ENCODE measurements at places on chromosomes 2 and 18.

DNA sequence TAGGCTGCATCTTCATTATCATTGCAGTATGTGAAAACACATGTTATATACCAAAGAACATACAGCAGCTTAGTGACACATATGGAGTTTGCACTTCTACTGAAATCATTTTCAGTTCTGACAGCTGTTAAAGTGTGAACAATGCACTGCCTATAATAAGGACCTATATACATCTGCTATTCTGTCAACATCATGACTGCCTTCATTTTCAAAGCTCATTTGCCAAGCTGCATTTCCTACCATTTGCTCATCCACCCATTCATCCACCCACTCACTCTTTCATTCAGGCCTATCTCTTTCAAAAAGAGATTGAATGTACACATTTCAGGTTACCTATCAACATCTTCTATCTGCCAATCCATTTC is 81.7 kb upstream of the STK17B start:
- no peak for DNase-seq

DNA sequence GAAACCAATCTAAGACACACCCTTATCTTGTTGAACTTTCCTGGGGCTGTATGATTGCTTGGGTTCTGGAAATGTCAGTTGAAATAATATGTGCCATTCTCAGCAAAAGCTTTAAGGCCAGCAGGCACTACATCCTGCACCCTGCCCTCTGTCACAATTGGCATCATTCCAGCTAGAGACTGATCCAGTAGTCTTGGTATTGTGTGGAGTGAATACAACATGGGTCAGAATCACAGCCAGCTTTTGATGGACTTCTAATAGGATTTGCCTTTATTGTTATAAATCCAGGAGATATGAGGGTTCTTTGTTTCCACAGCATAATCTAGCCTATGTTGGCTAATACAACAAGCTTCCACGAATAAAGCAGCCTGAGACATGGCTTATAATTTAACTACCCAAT is 617.0 kb upstream of the CDH2 start:
- no peak for DNase-seq

- DNase-seq, result no peak
Measured at GRCh38 chr2:149070681-149071320, 32.3 kb downstream of the LYPD6B start.

GRCh38 chr2:186991766-186992417 is 142.9 kb upstream of the ZSWIM2 start:
- no peak for DNase-seq

- DNase-seq, result peak; percentile 80
Measured at GRCh38 chr2:112794131-112794733, 9.9 kb upstream of the IL1A start.

- no peak for DNase-seq
Measured at GRCh38 chr18:13235981-13236380, 17.4 kb downstream of the LDLRAD4 start.

DNA sequence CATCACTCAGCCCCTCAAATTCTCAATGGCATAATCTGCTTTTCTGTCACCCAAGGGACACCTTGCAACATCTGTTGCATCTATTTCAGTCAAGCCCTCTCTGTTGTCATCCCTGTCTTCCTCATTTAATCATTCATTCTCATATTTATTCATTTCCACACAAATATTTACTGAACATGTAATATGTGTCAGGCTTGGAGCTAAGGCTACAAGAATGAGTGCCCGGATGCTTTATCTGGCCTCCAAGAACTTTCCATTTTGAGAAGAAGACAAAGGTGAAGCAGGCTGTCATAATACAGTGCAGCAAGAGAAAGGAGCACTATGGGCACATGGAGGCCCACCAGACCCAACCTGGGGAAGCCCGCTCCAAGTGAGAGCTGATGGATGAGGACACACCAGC is 15.6 kb downstream of the IL18RAP start:
- no peak for DNase-seq

DNA sequence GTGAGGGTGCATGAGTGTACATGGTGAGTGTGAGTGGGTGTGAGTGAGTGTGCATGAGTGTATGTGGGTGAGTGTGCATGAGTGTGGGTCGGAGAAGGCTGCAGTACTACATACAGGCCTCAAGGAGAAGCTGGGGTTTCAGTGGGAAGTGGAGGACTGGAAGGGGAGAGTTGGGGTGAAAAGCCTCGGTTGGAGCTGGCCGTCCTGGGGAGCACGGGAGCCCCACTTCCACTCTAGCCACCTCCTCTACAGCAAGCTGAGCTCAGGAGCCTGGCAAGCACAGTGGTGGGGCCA is 68.7 kb upstream of the HPCAL1 start:
- no peak for DNase-seq

GRCh38 chr2:174334781-174335251 is at the start of gene SP9:
Gene SP9 (plus strand): TSS chr2:174334954. CDS start chr2:174335093, 139 bp downstream.
- DNase-seq, result no peak

- no peak for DNase-seq
Measured at GRCh38 chr18:76985156-76985950, 147.2 kb downstream of the MBP start.

- no peak for DNase-seq
Measured at GRCh38 chr18:13264091-13265007, 45.8 kb downstream of the LDLRAD4 start.

DNA sequence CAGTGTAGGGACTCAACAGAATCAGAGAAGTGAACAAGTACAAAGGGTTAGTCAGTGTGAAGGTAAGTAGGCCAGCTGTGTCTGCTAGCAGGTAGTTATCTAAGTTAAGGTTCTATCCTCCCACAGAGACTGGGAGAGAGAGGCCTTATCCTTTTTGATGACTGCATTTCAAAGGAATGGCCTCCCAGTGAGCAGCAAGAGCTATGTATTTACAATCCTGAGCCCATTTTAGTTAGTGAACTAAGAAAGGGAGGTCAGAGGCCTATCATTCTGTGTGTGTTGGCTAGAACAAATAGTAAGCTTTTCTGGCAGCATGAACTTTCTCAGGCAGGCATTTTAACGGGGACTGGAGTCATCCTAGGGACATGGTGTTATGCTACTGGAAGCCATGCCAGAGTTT is 182.9 kb downstream of the VWC2L start:
- DNase-seq, result no peak

DNA sequence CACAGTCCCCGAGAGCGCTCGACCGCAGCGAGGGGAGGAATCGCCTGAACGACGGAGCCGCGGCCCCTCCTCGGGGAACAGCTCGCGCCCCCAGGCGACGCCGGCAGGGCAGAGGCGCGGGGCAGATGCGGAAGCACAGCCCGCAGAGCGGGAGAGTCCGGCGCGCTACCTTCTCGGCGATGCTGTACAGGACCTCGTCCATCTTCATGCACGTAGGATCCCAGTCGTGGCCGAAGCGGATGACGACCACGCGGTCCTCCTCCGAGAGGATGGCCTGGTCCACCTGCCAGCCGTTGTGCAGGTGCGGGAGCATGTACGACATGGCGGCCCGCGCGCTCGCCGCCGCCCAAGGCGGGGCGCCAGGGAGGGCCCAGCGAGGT is 302 bp downstream of the TXNL4A start:
- DNase-seq, result no peak

DNA sequence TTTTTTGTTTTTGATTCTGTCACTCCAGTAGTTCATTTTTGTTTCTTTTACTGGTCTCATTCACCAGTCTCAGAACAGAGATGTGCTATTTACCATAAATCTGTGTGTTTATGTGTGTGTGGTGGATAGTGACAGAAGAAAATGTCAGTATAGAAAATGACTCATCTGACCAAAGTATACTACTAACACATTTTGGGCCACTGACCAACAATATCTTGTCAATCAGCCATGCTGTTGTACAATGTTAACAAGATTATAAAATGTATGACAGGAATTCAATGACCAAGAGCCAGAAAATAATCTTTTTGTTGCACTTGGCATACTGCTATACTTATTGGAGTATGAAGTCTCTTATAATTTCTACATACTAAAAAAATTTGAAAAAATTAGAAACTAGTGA is 1081.4 kb upstream of the NRXN1 start:
- no peak for DNase-seq

DNA sequence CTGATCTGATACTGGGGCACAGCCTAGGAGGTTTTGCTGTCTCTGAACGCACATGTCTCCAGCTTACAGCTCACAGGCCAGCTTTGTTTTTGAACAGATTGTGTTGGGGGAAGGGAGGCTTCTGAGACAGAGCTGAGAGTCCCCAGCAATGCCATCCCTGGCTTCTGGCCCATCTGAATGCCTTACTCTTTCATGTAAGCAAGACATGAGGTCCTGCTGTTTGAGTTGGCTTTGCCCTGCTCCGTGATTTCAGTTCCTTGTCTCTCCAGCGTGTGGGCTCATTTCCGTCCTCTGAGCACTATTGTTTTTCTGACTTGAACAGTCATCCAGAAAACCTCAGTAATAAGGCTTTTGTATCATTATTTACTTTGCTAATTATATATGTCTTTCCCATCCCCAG is 194.9 kb upstream of the TNP1 start:
- no peak for DNase-seq

- no peak for DNase-seq
Measured at GRCh38 chr2:173028141-173028540, 47.5 kb upstream of the MAP3K20 start.

DNA sequence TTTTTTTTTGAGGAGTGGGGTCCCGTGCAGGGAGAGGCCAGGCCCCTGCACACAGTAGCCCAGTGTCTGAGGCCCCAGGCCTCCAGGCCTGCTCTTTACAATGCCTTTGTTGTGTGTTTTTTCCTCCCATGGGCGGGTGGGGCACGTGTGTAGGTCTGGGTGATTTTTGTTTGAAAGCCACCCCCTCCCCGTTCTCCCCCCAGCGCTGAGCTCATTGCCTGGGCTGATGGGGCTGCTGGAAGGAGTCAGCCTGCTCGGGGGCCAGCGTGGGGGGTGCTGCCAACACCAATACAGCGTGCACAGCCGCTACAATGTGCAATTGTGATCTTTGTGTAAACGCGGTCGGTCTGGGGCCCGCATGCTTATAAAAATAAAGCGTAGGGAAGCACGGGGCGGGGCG is 142.7 kb downstream of the DYSF start:
- no peak for DNase-seq

DNA sequence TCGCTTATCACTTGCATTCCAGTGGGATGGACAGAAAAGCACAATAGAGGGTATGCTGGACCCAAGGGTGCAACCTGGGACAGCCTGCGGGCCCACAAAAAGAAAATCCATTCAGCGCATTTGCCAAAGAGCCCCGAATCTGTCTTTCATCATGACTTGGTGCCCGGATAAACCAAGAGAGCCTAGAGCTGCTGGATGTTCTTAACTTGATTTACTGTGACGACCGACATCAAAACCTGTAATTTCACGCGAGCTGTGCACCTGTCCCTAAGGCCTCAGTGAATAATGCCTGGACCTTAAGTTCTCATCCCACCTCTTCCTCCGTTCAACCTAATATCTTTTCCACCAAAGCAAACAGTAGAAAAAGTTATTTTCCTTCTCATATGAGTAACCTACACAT is 115.5 kb upstream of the ACKR3 start:
- DNase-seq, result no peak

GRCh38 chr2:100233061-100233460 is 89.2 kb downstream of the LONRF2 start:
- DNase-seq, result no peak

GRCh38 chr2:182694189-182694588 is 21.9 kb upstream of the DNAJC10 start:
- DNase-seq, result no peak

- no peak for DNase-seq
Measured at GRCh38 chr2:25473131-25473530, 131.4 kb upstream of the DNMT3A start.

- DNase-seq, result no peak
Measured at GRCh38 chr2:197883354-197884032, 79.1 kb downstream of the PLCL1 start.

GRCh38 chr2:3114406-3115185 is 263.0 kb downstream of the EIPR1 start:
- no peak for DNase-seq

GRCh38 chr2:172930871-172931255 is 144.8 kb upstream of the MAP3K20 start:
- no peak for DNase-seq

DNA sequence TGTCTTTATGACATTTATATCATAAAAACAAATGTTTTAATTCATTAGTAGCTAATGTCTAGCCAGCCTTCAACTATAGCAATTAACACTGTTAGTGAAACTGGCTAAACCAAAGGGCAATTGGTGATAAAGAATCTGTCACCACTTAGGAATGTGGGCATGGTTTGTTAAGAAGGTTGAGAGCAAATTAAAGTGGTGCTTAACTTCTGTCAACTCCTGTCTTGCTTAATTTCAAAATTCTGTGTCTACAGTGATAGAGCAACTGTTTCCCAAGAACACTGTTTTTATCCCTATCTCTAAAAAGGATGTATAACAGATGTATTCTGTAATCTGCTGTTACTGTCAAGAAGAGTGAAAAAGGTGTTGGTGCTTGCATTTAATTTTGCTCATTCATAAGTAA is 36.5 kb downstream of the CFAP36 start:
- no peak for DNase-seq

- no peak for DNase-seq
Measured at GRCh38 chr2:196549052-196549451, 90.5 kb upstream of the CCDC150 start.

DNA sequence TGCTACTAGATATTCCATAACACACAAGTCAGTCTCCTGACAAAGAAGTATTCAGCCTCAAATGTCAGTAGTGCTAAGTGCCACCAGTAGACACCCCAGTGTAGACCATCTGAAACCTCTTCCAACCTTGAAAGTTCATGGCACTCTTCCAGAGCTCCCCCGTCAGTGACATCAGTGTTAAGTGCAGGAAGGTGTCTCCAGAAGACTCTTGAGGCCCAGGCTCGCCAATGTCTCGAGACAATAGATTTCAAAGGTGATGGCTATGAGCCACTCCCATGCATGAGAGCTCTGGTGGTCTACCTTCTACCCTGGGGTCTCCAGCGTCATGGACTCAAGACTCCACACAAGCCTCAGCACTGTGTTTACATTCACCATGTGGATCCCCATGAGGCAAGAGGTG is 183.8 kb downstream of the SMAD2 start:
- DNase-seq, result no peak

DNA sequence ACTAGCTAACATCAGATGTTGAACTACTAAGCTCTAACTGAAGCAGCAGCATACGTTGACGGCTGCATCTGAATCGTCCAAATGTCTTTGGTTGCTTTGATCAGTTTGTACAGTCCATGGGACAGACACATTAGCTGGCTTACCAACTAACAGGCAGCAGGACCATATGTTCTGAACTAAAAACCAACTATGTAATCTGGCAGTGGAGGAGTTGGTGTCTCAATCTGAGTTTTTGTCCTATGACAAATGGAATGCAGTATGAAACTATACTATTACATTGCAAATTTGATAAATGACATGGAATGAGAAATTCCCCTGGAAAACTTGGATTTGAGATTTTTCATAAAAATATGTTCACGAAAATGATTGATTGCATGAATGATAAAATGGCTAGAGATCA is 79.5 kb downstream of the EPHA4 start:
- DNase-seq, result no peak

DNA sequence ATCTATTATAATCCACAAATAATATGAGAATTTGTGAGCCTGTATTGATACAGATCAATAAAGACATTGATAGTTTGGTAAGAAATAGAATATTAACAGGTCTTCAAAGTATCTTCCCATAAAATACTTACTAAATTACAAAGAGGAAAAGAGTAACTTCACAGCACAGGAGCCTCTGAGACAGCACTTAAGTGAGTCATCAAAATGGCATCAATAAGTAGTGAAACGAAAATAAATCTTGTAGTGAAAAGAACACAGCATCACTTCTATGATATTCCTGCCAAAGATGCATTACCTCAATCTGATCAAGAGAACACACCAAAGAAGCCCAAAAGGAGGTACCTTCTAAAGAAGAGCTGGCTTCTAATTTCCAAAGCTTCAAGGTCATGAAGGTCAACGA is 116.4 kb downstream of the CBLN2 start:
- no peak for DNase-seq
